ENCODE measurements at places on chromosomes 16 and 17.

DNA sequence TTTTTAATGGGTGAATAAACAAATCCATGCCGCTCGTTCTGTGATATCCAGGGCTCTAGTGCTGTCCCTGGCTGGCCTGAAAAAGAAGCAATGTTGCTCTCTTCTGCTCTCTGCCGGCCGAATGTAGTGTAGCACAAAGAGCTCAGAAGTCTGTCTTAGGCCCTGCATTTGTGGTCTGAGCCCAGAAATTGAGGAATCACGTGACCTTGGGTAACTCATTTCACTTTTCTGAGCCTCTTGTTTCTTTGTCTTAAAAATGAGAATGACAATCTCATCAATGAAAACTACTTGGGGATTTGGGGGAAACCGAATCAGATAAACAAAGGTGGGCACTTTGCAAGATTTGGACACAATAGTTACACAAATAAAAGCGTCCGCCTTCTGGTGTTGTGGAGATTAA is 381.6 kb upstream of the ASIC2 start:
- no peak for DNase-seq

GRCh38 chr17:63519972-63520882 is 2.9 kb upstream of the KCNH6 start:
- no peak for DNase-seq

- DNase-seq = no peak
These were observed 180.8 kb downstream of the RBFOX1 start for GRCh38 chr16:7513429-7513828.

- no peak for DNase-seq
These were observed 6.7 kb downstream of the TIMM22 start for GRCh38 chr17:1003633-1003971.

DNA sequence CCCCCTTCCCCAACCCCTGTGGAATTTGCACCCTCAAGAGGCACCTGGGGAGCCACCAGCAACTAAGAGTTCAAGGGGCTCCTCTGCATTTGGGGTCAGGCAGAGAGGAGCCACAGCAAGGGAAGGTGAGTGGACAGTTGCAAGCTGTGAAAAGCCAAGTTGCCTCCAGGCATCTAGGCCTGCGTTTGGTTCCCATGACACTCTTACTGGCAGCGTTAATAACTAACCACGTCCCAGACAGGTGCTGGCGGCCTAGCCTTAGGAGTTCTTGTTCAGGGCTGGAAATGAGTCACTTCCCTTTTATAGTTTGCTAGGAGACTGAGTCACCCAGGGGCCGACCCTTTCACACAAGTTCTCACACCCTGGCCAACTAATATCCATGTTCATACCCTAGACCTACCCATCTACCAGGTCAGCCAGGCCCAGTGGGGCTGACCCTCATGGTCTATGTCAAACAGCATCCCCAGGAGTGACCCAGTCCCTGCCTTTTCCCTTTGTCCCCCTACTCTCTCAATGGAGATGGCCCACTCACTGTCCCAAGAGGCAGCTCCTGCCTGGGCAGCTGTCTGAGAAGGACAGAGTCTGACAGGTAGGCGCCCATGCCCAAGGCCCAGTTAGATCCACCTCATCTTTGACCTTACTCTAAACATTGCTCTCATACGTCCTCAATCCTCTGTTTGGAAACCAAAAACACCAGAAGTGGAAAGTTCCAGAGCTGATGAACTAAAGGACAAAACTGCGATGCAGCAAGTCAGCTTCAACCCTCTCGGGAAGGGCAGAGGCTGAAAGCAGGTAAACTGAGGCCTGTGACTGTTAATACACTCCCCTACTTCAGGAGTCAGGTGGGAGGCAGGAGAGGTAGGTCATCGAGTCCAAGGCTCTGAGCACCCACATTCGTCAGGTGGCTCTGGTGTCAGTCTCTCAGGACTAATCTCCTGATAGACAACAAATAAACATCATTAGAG is 300.6 kb downstream of the SOX9 start:
- DNase-seq = no peak

DNA sequence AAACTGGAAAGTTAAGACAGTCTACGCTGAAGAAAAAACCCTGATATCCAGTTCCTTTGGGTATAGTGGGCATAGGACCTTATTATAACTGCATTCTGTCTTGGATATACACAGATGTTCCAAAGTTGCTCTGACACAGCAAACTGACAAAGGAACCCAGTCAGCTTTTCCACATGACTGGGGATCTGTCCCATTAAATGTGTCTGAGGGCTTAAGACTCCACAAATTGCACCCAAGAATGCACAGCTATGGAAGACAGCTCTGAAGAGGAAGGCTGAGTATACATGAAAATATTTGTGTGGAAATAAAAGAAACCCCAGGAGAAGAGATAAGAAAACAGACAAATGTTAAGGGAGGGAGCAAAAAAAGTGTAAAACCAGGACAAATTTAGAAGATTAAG is 114.1 kb downstream of the SPAG9 start:
- no peak for DNase-seq

DNA sequence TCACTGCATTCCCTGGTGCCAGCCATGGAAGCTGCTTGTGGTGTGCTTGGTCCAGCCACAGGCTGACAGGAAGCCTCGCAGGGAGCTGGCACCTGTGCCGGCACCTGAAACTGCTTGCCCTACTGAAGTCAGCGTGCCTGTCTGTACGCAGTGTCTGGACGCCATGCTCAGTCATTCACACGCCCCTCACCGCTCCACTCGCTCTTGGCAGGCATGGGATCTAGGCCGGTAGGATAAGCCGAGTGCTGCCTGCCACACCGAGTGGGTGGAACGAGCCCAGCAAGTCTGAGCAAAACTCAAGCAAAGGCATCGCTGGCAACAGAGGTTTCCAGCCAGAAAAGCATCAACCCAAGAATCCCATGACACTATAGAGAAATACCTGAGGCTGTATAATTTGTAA is 350.6 kb downstream of the CDH11 start:
- DNase-seq = no peak

DNA sequence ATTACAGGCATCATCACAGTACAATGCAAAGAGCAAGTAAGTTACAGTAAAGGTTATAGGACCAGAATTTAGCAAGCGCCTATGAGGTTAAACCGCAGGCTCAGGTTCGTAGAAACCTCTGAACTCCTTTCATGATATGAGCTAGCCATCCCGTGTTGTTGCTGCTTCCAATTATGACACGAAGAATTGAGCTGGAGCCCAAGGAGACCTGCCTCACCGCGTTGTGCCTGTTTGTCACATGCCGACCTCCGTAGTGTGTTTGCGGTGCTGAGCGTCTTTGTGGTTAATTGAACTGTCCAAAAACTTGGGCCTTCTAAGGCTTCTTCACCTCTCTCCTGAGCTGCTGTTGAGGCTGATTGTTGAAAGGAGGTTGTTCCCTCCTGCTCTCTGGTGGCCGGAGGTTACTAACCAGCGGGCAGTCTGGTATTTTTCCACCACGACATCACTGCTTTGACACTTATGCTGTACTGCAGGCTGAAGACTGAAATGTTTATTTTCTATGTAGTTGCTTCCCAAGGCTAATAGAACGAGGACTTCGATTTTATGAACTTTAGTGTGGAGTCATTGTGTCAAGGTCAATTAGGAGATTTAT is 67.5 kb downstream of the SEC14L1 start:
- no peak for DNase-seq

DNA sequence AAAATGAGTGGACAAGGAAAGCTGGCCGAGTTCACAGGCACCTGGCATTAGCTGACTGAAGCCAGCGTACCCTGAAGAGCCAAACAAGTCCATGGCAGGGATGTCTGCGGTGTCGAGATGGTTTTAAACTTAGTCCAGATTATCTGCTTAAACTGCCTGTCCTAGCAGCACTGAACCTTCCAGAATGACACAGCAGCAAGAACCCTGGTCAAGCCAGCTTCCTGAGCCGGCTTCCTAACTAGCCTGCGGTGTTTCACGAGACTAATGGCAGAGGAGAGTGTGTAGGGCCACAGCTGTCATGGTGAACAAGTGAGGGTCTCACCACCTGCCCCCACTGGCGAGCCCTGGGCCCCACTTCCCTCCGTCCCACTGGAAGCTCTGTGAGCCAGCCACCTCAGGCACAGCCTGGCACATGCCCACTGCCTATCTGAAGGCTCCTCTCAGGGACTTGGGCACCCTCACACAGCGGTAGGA is 28.8 kb upstream of the MTSS2 start:
- no peak for DNase-seq

GRCh38 chr16:58425756-58426494 is 33.7 kb downstream of the GINS3 start:
- DNase-seq = no peak

GRCh38 chr16:1530883-1531637 is 2.4 kb upstream of the TMEM204 start:
- DNase-seq = no peak

DNA sequence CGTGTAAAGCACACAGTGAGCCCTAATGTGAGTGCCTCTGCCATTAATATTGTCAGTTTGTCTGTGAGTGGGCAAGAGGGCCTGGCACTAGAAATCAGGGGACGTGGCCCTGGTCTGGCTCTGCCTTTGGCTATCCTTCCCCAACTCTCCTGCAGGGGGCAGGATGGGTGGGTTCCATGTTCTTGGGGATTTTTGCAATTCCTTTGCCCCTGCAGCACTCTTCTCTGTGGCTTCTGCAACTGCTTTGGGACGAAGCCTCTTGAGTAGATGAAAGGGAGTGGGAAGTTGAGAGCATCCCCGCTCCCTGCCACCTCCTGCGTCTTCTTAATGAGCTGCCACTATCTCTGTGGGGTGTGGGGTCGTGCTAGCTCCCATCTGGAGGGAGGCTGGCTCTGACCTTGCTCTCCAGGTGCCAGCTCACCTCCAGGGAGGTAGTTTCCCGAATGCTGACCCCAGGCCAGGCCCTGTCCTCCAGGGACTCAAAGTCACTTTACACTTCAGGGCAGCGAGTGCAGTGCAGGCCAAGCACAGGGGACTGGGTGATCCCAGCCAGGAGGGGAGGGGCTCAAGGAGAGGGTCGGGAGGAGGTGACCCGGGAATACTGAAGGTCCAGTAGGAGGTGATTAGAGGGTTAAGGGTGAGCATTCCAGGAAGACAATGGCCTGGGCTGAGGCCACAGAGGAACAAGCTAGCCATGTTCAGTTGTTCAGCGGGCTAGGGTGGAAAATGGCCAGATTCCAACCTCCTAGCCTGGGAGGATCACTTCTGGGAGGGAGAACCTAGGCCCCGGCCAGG is 121.0 kb upstream of the NLRP1 start:
- DNase-seq = no peak

- no peak for DNase-seq
These were observed 4.1 kb downstream of the MRPS7 start for GRCh38 chr17:75265614-75266315.

- DNase-seq = peak; percentile 43
These were observed 1.6 kb downstream of the NUFIP2 start for GRCh38 chr17:29292071-29292991.

GRCh38 chr17:10156948-10157607 is 41.3 kb downstream of the GAS7 start:
- DNase-seq = no peak

GRCh38 chr16:66717112-66717675 is 20.7 kb upstream of the CMTM4 start:
- DNase-seq = no peak

GRCh38 chr16:20309786-20310185 is 17.5 kb downstream of the GP2 start:
- DNase-seq = no peak

- no peak for DNase-seq
These were observed 2.4 kb downstream of the GJD3 start for GRCh38 chr17:40361925-40362695.

- no peak for DNase-seq
These were observed 62.2 kb downstream of the PITPNC1 start for GRCh38 chr17:67439269-67439668.

GRCh38 chr17:81401723-81402529 is 6.7 kb downstream of the BAHCC1 start:
- no peak for DNase-seq

GRCh38 chr17:8836821-8837562 is 30.5 kb downstream of the PIK3R6 start:
- DNase-seq = no peak

DNA sequence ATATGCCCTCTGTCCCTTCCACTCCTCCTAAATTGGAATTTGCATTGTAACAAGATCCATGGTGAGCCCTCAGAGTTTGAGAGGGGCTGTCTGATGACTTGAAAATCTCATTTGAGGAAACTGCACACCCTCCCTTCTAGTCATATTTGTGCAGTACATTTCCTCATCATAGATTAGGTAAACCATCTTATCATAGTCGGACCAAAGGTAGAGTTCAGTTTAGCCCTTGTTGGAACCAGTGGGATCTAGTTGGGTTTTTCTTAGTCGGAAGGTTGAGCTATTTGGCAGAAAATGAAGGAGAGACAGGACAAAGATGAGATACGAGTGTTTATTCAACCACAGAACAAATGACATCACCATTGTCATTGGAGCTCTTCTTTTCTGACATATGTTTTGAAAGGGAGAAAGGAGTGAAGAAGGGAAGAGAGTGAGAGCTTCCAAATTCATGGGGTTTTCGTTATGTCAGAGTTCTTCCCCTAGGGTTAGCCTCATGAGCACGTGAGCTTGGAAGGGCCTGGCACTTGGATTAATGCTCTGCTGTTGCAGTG is 15.8 kb upstream of the KRT20 start:
- no peak for DNase-seq

DNA sequence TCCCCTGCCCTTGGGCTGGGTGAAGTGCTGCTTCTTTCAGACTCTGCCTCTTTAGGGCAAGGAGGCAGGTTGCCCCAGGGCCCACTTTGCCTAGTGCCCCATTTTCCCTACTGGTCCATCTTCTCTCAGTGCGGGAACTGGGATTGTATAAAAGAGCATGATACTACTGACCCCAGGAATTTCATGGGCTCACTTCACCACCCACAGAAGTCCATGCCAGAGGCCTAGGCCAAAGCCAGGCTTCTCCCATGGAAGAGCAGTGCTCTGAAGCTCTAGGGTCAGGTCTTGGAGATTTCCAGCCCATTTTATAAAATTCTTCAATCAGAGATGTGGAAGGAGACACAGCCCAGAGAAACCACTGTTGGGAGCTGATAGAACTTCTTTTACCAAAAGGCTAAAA is 5.7 kb downstream of the CACNG1 start:
- no peak for DNase-seq

DNA sequence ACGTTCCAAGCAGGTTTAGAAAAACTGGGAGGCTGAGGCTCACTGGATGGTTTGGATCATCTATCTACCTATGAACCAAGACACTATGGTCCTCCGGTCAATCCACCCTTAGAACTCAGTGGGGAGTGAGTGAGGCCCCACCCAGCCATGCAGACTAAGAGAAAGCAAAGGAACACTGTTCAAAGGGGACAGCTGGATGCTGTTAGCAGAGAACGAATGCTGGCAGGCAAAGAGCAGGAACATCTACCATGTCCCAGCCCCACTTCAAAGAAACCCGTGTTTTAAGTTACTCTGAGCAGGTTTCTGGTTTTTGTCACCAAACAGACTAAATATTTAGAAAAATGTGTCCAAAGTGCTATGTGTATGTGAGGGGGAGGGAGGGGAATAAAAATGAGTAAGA is 183.4 kb upstream of the XYLT1 start:
- no peak for DNase-seq

DNA sequence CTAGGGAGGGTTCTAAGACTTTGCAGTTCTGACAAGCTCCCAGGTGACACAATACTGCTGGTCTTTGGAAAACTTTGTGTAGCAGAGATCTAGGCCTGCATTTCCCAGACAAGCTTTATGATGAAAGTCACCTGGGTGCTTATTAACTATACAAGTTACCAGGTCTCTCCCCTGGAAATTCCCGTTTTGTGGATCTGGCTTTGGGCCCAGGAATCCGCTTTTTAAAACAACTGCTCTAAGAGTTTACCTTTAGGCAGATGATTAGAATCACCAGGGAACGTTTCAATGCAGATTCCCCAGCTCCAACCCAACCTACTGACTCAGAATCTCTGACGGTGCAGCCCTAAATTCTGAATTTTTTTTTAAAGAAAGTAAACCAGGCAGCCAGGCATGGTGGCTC is 36.3 kb downstream of the MYH3 start:
- no peak for DNase-seq

GRCh38 chr16:931626-932500 is 38.9 kb downstream of the LMF1 start:
- DNase-seq = no peak

All from activated T-helper 1 cell treated with Interleukin-2 at 50 U/mL for 16 hours (primary cell).